Left colon (tissue), 2 donors: ENCODE measurements at places on chromosomes 13 and 19. TPM values are rescaled to one million over a fixed set of nuclear protein-coding genes. Genes with fewer than 3 reads are reported as not detected.

- no peak for DNase-seq
Observed at GRCh38 chr13:28035146-28035782, 46.8 kb upstream of the URAD start.

GRCh38 chr19:39223703-39224279, 19.7 kb upstream of the SYCN start:
- no peak for DNase-seq

DNA sequence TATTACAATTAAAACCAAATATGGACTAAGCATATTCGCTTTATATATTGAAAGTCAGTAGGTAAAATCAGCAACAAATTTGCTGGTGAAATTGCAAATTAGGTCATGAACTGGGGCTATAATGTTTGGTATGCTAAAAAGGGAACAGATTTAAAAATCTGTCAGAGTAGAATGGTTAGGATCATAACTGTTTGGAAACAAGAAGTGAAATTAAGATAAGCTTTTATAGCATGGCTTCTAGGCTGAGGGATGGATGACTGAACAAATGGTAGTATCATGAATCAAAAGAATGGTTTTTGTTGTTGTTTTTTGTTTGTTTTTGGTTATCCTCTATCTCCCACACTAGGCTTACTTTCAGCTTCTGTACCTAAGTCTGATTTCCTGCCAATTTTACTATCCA, 1090.4 kb downstream of the PCDH9 start:
- no peak for DNase-seq

- no peak for DNase-seq
Observed at GRCh38 chr13:32381539-32381938, 46.4 kb downstream of the N4BP2L1 start.

DNA sequence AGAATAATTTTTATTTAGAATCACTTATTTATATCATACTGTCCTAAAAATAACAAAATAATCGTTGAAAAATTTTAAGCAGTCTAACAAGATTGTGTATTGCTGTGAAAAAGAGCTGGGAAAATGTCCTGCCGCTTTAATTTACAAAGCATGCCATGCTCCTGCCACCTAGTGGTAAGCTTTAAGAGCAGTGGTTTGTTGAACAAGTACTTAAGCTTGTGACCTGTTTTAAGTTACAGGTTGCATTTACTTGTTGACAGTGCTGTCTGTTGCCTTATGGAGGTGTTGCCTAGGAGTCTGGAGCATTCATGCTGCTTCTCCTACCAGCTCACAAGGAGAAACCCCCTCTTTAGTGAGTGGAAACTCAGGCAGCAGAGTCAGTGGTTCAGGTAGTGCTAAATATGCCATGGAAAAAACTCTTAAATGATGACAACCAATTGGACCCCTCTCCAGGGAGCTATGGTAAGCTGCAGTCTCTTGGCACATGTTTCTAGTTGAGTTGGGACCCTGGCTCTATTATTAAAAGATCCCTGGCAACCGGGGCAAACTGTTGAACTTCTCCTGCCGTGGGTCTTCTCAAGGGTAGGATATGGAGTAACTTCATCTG, 68.4 kb downstream of the SPATA13 start:
- no peak for DNase-seq

ZNF382 gene
- total RNA-seq = 1.5 TPM

GRCh38 chr19:45443462-45444317, 20.0 kb upstream of the ERCC1 start:
- peak; percentile 96 for DNase-seq

GRCh38 chr13:44969551-44970484, 19.5 kb downstream of the NUFIP1 start:
- no peak for DNase-seq

DNA sequence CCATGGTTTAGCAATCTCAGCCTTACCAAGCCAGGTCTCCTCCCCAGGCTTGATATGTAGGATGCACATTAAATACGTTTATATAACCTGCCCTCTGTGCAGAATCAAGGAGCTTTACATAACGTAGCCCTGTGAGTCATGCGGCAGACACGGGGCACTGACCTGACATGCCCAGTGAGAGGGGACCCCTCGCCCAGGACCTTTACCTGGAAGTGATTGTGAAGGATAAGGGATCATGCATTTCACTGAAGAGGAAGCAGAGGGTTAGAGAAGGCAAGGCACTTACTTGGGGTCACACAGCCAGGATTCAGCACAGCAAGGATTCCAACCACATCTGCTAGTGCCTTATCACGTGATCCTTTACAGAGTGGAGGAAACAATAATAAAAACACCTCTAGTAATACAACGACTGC, 18.9 kb upstream of the FOSB start:
- DNase-seq = peak; percentile 78

- DNase-seq = no peak
Observed at GRCh38 chr13:101875717-101876393, 423.4 kb downstream of the ITGBL1 start.

DNA sequence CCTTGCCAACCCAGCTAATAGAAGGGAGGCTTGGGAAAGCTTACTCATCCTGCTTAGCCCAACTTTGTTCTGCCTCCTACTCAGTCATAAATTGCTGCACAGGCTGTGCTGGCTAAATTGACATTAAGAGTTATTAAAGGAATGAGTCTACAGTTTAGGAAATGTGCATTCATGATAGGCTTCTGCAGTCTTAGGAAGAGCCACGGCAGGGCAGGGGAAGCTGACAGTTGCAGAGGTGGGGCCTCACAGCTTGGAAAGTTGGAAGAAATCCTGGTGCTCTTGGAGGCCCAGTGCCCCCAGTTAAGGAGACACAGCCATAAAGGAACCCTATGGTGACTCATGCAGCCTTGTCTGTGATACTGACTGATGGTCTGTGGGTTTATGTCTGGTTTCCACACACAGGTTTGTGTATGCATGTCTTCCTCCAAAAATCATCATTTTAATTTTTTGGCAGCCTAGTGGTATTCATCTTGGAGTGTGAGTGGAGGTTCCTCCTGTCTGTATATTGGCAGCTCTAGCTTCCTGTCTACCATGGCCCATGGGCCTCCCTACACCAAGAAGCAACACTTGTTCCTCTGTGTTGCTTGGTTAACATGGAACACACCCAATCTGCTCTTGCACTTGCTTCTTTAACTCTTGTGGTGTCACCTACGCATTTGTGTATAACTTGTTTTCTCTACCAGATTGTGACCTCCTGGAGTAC, 135.0 kb upstream of the KL start:
- no peak for DNase-seq

- no peak for DNase-seq
Observed at GRCh38 chr19:13064092-13064489, 38.6 kb downstream of the LYL1 start.

GRCh38 chr13:53052675-53053074, 24.1 kb downstream of the OLFM4 start:
- DNase-seq = no peak

DNA sequence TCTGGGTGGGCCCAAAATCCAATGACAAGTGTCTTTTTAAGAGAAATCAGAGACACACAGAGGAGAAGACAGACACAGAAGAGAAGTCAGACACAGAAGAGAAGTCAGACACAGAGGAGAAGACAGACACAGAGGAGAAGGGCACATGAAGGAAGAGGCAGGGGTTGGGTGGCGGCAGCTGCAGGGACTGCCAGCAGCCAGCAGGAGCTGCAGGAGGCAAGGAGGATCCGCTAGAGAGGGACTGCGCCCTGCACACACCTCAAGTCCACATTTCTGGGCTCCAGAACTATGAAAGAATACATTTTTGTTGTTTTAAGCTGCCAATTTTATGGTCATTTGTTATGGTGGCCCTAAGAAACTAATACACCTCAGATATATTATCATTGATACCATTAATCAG, 140.6 kb downstream of the ZIC5 start:
- no peak for DNase-seq

HCN2 gene
- 0.15 TPM for total RNA-seq

SMAD9 gene
- total RNA-seq = 13.0 TPM

- no peak for DNase-seq
Observed at GRCh38 chr19:49793561-49793840, 19.6 kb downstream of the FUZ start.

SULT2A1 gene
- 0.67 TPM for total RNA-seq

DNA sequence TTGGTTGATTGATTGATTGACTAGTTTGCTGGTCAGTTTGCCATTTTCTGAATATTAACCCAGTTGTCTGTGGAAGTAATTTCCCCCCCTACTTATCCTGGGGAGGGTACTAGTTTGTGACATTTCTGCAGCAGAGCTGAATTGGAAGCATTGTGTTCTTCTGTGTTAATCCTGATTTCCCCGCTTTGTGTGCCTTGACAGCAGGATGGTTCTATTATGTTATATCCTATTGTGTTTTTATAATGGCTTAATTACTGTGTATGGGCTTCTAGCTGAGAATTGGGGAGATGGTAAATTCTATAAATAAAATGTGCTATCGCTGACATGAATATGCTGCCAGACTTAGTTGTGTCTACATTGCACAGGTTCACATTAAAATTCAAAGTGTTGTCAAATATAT, 499.7 kb downstream of the COG6 start:
- DNase-seq = no peak

KIR2DL1 gene
- not detected for total RNA-seq

DNA sequence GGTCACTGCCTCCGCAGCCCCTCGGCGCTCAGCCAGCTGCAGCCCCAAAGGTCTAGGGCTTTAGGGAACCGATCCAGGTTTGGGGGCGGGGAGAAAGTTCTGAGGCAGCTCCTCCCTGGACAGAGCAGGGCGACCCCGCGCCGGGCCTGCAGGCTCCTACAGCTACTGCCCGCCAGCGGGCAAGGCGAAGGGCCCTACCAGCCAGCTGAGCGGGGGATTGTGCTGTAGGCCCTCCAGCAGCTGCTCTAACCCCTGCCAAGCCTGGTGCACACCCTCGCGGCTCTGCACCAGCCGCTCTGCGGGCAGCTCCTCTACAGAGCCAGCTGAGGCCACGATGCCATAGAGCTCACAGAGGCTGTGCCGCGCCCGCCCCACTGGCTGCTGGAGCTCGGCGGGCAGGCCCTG, 14.0 kb downstream of the PLIN4 start:
- DNase-seq = no peak

CAPN12 gene
- 10.1 TPM for total RNA-seq

GRCh38 chr19:49712397-49712859, 21.5 kb downstream of the CPT1C start:
- DNase-seq = peak; percentile 29
